ENCODE measurements at places on chromosomes 1 and 21.

DNA sequence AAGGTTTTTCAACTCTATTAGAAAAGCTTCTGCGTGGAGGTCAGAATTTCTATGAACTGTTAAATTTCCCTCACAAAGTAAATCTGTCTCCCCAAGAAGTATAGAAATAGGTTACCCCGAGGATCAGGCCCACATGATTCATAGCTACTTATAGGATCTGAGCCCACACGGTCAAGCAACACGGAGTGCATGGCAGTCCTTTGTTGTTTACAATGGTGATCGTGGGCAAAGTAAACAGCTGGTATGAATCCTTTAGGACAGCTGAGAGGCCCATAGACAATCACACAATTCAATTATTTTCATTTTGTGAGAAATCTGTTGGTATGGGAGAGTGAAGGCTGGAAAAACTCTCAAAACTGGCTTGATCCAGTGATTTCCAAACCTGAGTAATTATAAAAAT, 58.9 kb upstream of the RCOR3 start:
- no peak for DNase-seq

DNA sequence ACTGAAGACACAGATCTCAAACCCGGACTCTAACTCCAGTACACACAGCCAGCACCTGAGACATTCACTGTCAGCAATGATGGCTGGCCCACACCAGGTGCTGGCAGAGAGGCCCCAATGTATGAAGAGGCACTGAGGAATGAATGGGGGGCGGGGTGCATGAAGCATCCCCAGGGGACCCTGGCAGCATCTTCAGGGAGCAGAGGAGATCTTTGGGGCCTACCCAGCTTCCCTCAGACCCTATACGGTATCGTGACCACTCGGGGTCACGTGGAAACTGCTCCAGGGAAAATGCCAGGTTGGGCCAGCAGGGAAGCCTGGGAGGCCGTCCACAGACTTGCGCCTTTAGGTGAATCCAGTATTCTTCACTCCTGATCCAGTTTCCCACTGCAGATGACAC, 84.3 kb downstream of the NPHP4 start:
- DNase-seq: peak; percentile 43

- no peak for DNase-seq
Measured at GRCh38 chr1:48082271-48082962, 85.2 kb upstream of the TRABD2B start.

DNA sequence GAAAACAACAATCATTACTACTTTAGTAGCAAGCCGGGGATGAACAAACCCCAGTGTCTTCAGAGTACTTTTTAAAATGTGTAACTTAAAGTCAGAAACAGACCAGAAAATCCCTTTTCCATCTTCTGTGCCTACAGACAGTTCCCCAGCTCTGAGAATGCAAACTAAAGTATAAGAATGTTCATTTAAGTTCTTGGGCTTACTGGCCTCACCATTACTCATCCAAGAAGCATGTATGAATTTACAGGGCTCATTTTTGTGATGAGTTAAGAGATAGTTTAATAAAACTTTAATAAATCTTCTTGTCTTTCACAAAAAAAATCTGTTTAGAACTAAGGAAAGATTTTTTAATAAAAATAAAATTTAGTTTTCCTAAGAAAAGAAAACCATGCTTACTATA, 4.6 kb downstream of the LPGAT1 start:
- DNase-seq: no peak

DNA sequence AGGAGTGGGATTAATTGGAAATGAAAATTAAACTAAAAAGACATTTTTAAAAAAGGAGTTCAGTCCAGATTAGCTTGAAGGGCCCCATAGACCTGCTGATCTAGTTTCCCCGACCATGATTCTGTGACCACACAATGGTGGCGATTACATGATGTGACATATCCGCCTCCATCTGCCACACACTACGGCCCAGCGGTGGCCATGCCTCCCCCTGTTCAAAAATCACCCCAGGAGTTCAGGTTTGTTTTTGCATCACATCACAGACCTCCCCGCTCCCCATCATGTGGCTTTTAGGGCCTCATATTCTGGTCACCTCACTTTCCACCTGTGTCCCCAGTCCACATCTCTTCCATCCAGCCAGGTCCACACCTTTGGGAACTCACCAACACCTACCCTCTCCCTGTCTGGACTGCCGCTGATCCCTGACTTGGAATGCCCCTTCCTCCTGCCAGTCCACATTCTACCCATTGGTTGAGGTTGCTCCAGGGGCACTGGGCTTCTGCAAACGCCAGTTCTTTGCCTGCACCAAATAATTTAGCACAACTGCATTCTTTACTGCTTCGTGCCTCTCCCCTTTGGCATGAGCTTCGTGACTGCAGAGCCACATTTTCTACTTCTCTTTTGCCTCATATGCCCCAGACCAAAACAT, 38.9 kb downstream of the CD247 start:
- DNase-seq: peak; percentile 50

DNA sequence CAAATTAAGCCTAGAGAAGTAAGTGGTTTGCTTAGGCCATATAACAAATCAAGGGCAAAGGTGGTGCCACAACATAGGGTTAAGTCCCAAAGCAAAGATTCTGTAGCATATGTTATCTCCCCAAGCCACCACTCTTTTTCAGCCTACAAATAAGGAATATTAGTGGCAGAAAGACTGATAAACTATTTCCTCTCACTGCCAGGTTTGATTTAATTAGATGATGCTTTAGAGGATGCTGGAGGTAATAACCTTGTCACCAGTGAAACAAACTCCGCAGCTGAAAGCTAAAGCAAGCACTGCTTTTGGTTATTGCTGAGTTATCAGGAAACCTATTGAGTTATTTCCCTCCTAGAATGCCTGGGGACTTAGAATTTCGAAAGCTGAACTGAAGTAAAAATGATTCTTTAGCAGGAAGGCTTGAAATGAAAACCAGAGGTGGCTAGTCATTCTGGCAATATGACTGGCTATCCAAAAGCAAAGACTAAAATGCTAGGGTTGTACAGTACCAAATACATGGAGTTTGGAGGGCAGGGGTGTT, 145.2 kb downstream of the SYT2 start:
- no peak for DNase-seq

GRCh38 chr1:55682198-55682597, 467.0 kb upstream of the USP24 start:
- DNase-seq: no peak

DNA sequence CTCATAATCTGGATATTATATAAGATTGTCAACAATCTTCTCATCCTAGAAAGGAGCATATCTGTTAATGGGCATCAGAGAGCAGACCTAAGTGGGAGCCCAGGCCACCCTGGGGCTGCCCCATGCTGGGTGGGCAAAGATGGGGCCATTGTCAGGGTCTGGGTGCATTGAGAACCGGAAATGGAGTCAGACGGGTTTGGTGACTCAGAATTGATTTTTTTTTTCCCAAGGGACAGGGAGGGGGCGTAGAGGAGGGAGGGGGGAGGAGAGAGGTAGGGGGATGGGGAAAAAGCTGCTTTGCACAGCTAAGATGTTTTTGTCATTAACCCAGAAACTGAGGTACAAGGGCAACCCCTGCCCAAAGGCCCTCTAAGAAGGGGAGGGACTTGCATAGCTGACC, 1.3 kb downstream of the ATXN7L2 start:
- no peak for DNase-seq

Data from activated CD8-positive, alpha-beta memory T cell treated with anti-CD3 and anti-CD28 coated beads, Interleukin-2, amount 50 U/mL, for 48 hours (primary cell).